ENCODE measurements at places on chromosomes 2 and 18. TPM values are rescaled to one million over a fixed set of nuclear protein-coding genes. Genes with fewer than 3 reads are reported as not detected.

GRCh38 chr2:100352521-100352920, 30.2 kb upstream of the LONRF2 start:
- no peak for DNase-seq

GRCh38 chr2:58046335-58046584, 346 bp upstream of the VRK2 start:
- no peak for DNase-seq

DNA sequence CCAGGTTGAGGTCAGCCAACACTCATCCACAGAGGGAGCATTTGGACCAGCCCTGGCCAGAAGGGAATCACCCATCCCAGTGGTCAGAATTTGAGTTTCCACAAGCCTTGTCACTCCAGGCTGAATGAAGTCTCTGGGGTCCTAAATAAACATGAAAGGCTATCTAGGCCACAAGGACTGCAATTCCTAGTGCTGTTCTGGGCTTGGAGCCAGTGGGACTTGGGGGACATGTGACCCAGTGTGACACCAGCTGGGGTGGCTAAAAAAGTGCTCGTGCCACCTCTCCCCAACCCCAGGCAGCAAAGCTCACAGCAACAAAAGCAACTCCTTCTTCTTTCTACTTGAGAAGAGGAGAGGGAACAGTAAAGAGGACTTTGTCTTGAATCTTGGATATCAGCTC, 91.7 kb downstream of the MDH1 start:
- no peak for DNase-seq

DNA sequence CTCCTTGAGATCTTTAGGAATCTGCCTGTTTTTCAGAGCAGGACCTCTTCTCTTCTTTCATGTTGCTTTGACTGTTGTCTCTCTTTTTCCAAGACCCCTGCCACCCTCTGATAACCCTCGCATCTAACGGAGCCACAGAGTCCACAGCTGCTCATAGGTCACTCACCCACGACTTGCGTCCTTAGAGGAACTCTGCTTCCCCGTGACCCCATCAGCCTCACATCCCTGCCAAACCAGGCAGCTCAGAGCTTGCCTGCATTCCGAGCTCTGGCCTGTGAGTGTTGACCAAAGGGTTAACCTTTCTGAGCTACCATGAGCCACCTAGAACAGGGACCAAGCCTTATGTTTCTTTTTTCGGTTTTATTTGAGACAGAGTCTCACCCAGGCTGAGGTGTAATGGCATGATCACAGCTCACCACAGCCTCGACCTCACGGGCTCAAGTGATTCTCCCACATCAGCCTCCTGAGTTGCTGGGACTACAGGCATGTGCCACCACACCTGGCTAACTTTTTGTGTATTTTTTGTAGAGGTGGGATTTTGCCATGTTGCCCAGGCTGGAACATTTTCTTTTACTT, 36.4 kb downstream of the CABLES1 start:
- no peak for DNase-seq

DNA sequence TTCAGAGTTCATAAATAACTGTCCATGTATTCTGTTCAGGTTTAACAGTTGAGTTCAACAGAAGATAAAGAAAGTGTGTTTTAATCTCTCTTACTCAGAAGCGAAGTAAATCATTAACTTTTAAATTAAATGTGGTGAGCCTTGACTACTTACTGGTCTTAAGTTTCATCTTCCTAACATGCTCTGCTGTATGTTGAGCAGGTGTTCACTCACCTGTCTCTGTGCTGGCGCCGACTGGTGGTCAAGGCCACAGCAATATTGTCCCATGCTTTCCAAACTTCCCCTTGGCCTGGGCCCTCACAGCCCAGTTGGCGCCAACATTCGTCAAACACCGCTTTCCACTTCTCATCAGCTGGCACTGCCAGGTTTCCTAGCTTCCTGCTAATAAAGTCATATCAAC, 17.0 kb upstream of the MPP4 start:
- DNase-seq: no peak

- no peak for DNase-seq
Observed at GRCh38 chr18:37385846-37386778, 179.5 kb downstream of the CELF4 start.

DNA sequence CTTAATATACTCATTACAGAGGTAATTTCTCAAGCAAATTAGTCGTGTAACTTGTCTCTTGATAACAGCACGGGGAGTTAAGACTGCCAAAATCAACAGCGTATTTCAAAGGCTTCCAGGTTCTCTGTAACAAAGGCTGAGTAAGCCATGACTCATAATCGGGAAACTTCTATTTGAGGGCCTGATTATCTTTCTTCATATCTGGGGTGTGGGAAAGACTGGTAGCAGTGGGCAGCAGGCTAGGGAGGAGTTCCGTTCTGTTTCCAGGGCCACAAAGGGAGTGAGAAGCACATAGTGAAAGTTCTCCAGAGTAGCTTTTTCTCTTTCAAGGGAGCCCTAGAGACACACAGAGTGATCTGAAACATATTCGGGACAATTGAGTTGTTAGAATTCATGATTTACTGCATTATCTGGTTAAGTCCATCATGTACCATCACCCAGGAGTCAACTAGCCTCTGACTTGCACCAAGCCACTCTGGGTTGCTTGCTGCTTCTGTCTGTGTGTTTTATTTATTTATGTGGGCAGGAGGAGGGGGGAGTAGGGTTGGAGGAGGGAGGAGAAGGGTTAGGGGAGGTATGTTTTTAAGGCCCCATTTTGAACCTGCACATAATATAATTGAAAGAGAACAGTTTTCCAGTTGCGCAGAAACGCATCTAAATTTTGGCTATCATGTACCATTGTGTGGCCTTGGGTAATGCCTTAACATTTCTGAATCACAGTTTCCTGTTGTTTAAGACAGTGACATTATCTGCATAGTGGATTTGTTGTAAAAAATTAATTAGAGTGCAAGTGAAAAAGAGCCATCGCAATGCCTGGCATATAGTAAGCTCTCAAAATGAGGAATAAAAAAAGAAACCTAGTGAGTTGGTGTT, 80.5 kb upstream of the ITPRID2 start:
- no peak for DNase-seq

GRCh38 chr2:26477911-26478253, at the start of gene OTOF:
Gene OTOF, minus strand, starts transcription at chr2:26478124.
- peak; percentile 73 for DNase-seq

DNA sequence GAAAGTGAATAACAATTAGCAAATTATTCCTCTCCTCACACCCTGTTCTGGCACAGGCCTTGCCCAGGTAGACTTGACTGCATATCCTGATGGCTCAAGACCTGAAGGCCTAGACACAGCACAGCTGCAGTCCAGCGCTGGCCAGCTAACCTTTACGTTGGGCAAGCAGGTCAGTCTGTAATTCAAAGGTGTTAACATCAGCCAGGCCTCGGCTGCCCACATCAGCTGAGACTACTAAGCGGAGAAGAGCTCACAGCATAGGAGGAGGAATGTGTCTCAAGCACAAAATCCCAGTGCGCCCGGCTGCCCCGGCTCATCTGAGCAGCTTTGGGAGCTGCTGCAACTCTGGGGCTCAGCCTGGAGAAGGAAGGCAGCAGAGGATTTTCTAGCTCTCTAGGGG, 33.5 kb upstream of the OTOF start:
- no peak for DNase-seq

DNA sequence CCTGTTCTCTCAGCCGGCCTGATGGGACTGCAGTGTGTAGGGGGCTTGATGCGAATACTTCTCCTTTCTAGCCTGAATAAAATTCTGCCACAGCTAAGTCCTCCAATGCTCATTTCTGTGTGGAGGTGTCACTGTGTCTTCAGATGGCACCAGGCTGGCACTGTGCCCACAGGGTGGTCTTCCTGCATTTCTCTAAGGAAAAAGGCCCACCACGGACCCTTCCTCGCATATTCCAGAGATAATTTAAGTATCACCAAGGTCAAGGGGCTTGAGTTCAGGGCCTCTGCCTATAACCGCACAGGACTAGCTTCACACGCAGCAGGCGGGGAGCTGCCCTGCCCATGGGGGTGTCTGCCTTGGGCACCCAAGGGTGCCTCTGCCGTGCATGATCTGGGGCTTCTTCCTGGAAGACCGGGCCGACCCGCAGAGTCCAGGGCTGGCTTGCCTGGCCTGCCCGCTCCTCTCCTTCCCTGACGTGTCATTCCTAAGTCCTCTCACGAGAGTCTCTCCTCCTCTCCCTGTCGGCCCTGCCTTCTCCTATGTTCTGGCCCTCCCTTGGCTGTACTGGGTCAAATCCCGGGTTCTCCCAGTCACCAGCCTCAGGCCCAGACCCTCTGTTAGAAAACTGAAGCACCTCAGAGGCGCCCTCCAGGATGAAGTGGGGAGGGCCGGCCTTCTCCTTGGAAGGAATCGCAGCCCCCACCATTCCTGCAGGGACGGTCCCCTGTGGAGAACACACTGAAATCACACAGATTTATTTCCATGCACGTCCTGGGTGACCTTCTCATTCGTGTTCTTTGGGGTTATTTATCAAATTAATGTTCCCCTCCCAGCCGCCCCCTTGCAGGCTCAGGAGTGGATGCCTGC, 48.9 kb upstream of the PXDN start:
- no peak for DNase-seq

DNA sequence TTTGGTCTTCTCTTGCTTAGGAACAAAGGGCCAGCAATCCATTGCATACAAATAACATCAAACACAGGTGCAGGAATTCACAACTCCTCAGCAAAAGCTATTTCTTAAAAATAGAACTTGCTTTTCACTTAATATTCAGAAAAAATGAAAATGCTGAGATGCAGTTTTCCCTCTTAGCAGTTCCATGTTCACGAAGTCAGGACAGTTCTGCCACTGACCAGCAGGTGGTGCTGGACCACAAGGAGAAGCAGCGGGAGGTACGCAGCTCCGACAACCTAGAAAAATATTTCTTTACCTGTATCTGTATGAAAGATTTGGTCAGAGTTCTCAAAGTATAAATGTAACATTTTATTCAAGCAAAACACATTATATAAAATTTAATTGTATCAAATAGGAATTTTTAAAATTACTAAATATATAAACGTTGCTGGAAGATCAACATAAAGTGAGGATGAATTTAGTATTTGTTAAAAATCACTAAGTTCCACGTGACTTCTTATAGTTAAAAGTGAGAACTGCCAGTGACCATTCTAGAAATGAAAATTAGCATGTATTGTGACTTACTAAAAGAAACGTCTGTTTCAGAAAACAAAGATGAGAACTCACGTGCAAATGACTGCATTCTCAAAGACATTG, 48.8 kb downstream of the ADNP2 start:
- peak; percentile 86 for DNase-seq

GRCh38 chr2:130920415-130921163, 83.9 kb downstream of the ARHGEF4 start:
- DNase-seq: no peak

- no peak for DNase-seq
Observed at GRCh38 chr2:78408795-78409118, 616.7 kb upstream of the REG3G start.

GRCh38 chr2:168639018-168639417, 163.4 kb upstream of the NOSTRIN start:
- DNase-seq: no peak

DNA sequence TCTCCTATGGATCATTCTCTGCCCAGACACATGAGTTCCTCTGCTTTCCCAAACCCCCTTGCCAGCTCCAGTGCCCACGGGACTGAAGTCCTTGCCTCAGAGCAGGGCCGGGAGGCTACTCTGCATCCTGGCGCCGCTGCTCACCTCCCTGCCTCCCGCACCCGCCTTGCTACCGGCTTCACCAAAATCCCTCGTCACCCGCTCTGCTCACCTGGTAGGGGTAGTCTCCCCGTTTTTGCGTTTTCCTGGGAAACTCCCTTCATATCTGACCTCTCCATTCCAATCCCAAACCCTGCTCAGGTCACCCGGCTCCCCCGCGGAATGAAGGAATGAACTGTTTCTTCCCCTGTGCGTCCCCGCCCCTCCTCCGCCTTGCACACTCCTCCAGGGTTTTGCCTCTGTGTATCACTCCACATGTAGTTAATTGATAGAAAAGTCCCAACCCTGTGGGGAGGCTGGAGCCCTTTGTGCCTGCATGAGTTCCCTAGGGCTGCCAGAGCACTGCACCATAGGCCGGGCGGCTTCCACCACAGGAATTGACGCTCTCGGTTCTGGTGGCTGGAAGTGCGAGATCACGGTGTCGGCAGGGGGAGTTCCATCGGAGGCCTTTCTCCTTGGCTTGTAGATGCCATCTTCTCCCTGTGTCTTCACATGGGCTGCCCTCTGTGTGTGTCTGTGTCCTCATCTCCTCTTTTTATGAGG, 2.0 kb upstream of the DGKD start:
- no peak for DNase-seq

HOXD3 gene
- total RNA-seq: 0.30 TPM

CDK15 gene
- 0.35 TPM for total RNA-seq

GULP1 gene
- 6.7 TPM for total RNA-seq

ADNP2 gene
- total RNA-seq: 7.4 TPM

RAB27B gene
- 0.08 TPM for total RNA-seq

KYNU gene
- total RNA-seq: 1.1 TPM

PAX8 gene
- total RNA-seq: 0.60 TPM

NRP2 gene
- 7.6 TPM for total RNA-seq

Data from Right ventricle myocardium inferior (tissue), 1 donor.